A549 (cell line): ENCODE measurements at places on chromosomes 16 and 17. TPM values are rescaled to one million over a fixed set of nuclear protein-coding genes. Genes with fewer than 3 reads are reported as not detected.

Gene TBC1D3I
- 0.16 to 0.44 TPM (median 0.23 TPM) in 3 replicates for polyA plus RNA-seq

DNA sequence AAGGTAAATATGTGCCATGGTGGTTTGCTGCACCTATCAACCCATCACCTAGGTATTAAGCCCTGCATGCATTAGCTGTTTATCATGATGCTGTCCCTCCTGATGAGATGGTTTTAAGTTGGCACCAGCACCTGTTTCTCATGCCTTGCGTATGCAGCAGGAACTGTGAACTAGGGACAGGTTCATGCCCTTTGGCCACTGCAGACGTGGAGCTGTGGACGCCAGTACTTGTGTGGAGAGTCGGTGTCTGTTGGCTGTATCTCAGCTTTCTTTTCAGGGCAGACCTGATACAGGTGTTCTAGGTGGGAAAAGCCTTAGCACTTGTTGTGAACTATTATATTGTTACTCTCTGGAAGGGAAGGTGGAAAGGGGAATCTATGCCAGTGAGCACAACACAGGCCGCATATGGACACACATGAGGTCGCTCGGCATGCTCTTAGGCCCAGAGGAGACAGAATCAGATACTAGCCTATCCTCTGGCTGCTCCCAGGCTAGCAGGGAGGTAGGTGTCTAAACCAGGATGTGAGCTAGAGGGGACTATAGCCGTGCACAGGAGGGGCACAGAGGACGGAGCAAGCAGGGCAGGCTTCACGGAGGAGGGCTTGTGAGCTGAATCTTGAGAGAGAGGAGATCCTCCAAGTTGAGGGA lies 22.5 kb downstream of the MSI2 start:
- DNase-seq, result no peak

DNA sequence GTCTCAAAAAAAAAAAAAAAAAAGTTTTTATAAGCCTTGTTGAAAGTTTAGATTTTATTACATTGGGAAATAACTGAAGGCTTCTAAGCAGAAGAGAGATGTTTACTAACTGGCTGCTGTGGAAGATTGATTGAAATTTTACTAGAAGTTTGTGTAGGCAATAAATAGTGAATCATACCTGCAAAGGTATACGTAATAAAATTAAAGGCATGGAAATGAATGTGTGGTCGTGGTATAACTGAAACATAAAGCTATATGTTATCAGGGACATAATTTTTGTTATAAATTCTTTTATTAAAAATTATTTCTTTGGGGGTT lies 8.7 kb downstream of the LUC7L3 start:
- no peak for DNase-seq

Gene SLC5A11
- 0.30 to 0.40 TPM (median 0.38 TPM) in 3 replicates for polyA plus RNA-seq

GRCh38 chr16:14309906-14310305 lies 238.8 kb downstream of the MRTFB start:
- peak; percentile 74 for DNase-seq
